ENCODE measurements at places on chromosomes 11 and 22.

GRCh38 chr11:12841946-12842630 is 167.0 kb upstream of the RASSF10 start:
- no peak for DNase-seq

- no peak for DNase-seq
Observed at GRCh38 chr11:66417000-66417399, 3.8 kb upstream of the NPAS4 start.

DNA sequence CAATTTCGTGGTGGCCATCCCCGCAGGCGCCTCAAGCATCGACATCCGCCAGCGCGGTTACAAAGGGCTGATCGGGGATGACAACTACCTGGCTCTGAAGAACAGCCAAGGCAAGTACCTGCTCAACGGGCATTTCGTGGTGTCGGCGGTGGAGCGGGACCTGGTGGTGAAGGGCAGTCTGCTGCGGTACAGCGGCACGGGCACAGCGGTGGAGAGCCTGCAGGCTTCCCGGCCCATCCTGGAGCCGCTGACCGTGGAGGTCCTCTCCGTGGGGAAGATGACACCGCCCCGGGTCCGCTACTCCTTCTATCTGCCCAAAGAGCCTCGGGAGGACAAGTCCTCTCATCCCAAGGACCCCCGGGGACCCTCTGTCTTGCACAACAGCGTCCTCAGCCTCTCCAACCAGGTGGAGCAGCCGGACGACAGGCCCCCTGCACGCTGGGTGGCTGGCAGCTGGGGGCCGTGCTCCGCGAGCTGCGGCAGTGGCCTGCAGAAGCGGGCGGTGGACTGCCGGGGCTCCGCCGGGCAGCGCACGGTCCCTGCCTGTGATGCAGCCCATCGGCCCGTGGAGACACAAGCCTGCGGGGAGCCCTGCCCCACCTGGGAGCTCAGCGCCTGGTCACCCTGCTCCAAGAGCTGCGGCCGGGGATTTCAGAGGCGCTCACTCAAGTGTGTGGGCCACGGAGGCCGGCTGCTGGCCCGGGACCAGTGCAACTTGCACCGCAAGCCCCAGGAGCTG is 24.8 kb downstream of the ADAMTS15 start:
- DNase-seq = no peak

- no peak for DNase-seq
Observed at GRCh38 chr11:85809863-85810262, 1.1 kb downstream of the SYTL2 start.

- DNase-seq = no peak
Observed at GRCh38 chr11:16741473-16741872, 3.0 kb downstream of the C11orf58 start.

DNA sequence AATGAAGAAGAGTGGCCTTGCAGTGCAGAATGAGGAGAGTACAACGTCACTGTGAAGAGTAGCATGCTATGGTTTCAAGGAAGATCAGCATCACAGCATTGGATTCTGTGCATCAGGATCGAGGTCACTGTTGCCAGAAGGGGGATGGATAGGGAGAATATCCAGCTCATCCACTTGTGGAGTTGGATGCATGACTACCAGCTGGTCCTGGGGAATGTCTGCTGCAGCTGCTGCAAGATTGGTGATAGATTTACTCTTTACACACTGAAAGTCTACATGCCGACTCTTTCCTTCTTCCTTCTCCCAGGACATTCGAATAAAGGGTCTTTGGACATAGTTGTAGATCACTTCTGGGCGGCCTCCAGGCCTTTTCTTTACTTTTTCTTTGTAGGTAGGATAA is 74.3 kb downstream of the BTBD10 start:
- no peak for DNase-seq

GRCh38 chr11:112440518-112440917 is 179.9 kb upstream of the PLET1 start:
- no peak for DNase-seq

GRCh38 chr22:43955883-43956782 is 891 bp downstream of the SAMM50 start:
- DNase-seq = no peak

- no peak for DNase-seq
Observed at GRCh38 chr11:11550534-11550933, 71.3 kb downstream of the GALNT18 start.

DNA sequence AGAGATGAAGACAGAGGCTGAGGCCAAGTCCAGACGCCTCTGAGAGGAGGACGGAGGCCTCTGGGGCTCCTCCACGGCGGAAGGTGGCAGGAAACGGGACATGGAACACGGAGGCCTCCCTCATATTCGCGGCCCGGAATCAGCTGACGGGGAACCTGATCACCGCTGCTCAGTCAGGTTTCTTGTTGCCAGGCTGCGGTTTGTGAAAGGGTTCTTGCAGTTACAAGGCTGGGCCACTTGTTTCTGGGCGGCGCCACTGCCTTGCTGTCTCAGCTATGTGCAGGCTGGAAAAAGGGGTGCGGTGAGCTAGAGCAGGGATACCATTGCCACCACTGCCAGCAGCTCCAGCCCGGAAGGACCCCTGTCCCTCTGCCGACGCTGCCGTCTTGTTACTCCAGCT is 10.0 kb upstream of the MMP1 start:
- no peak for DNase-seq

DNA sequence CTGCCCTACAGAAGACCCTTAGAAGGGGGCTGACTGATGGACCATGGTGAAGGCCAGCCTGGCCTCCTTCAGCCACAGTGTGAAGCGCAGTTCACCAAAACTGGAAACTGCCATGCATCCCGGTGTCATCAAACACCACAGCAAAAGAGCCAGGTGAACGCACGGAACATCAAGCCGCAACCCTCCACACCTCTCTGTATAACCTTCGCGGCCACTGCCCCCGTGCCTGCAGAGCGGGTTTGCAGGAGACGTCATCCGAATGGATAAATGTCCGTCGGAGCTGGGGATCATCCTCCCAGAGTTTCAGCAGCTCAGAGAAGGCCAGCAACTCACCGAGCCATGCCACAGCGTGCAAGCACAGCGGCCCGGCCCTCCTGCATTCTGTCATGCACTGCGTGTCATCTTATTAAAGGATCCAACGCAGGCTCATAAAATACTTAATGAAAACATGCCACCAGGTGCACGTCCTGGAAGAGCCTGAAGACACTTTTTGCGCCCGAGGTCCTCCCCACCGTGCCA is 309.9 kb downstream of the BRD1 start:
- no peak for DNase-seq

DNA sequence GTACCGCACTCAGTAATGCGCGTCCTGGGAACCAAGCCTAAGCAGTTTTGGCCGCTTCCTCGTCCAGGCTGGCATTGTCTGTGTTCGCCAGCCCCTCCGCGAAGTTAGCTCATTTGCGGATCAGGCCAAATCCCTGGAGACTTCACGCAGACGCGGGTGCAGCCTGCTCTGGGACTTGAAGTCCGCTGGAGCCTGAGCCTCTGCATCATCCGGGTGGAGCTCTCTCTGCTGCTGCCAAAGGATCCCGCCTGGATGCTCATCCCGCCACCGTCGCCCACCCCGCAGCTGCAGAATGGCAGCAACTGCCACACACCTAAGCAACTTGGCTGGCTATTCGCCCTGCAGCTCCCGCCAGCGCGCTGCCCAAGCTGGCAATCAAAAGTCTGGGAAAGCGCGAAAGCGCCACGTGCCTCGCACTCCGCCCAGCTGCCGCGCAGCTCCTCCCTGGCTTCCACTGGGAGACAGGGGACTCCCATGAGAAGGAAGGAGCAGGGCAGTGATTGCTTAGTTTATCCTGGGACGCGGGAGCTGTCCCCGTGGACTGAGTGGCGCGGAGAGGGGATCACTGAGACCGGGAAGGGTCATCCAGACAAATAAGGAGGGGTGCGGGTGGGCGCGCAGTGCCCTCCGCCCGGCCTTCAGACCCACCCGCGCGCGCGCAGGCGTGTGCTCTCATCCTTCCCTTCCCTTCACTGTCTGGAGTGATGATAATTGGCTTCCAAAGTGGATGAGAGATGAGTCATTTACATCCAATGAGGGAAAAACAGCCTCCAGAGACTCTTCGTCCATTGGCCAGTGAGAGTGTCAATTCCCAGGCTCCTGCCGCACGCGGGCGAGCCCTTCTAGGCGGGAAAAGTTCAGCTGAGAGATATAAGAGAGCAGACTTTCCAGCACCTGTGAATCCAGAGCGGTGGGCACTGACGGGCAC is 23.2 kb upstream of the GLYATL1B start:
- no peak for DNase-seq

DNA sequence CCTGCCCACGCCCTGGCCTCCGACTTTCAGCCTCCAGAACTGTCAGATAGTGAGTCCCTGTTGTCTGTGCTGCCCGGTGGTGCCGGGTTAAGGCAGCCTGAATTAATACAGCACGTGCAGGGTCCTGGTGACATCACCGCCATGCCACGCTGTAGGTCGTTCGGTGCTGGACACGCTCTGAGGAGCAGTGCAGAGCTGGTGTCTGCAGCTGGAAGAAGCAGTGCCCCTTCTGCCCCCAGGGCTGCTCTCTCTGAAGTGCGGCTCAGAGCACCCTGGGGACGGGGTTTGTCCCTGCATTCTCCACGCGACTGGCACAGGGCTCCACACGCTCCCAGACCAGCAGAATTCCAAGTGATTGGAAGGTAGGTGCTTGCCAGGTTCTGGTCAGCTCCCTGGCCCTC is 831.5 kb downstream of the TBC1D22A start:
- DNase-seq = no peak

DNA sequence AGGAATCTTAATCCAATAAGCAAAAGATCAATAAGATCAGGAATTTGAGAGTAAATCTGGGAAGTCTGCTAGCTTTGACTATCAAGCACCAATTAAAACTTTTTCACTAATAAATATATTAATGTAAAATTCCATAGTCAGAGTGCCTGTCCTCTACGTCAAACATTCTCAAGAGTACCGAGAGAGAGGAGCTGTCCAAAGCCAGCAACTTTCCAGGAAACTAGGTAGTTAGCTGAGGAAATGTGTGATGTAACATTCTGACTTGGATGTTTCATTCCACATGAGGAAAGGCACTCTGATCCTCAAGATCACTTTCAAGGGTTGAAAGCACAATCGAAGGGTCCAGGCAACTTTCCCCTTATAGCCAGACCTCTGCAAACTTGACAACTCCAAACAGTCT is 113.2 kb downstream of the STK33 start:
- no peak for DNase-seq

DNA sequence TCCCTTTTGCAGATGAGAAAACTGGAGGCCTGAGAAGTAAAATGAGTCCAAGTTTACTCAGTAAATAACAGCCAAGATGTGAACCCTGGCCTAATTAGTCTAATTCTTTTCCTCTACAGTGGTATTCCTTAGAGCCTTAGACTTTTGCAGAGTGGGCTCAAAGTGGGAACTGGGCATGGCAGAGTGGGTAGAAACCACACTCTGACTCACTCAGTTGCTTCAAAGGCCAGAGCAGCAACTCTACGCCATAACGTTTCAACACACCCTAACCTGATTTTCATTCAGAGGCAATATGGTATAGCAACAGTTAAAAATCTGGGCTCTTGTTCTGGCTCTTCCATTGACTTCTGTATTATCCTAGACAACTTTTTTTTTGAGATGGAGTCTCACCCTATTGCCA is 2.8 kb downstream of the THRSP start:
- no peak for DNase-seq

DNA sequence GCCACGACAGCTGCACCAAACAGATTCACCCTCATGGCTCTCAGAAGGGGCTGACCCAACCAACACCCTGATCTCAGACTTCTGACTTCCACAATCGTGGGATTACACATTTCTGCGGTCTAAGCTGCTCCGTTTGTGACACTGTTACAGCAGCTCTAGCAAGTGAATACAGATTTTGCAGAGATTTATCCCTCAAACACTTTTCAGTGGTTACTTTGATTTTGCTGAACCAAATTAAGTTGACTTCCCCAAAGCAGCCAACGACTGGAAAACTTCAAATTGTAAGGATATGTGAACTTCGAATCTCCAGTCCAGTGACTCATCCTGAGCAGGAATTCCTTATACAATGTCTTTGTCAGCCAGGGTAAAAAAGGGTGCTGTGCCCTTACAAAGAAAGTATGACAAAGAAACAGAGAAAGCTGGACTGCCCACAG is 14.8 kb upstream of the INCENP start:
- no peak for DNase-seq

GRCh38 chr11:70725278-70725677 is 326.9 kb downstream of the CTTN start:
- no peak for DNase-seq

DNA sequence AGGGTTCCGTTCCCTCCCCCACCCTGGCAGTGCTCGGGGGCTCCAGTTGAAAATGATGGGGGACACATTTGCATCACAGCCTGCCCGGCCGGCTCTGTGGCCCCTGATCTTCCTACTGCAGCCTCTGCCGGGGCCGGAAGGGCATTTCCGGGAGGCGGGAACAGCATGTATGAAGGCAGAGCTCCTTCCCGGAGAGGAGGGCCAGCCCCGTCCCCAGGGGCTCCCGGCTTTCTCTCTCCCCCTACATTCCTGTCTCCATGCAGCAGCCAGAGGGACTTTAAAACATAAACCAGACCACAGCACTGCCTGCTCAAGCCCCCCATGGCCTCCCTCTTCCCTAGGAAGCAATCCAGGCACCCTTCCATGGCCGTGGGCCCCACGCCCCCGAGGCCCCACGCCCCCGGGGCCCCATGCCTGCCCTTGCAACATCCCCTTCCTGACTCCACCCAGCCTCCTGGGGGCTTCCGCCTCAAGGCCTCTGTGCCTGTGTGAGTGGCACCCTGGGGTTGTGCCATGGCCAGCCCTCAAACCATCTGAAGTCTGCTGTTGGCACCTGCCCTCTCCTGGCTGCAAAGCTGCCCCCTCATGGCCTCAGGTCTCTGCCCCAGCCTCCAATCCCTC is 73.1 kb downstream of the CDKN1C start:
- DNase-seq = no peak

DNA sequence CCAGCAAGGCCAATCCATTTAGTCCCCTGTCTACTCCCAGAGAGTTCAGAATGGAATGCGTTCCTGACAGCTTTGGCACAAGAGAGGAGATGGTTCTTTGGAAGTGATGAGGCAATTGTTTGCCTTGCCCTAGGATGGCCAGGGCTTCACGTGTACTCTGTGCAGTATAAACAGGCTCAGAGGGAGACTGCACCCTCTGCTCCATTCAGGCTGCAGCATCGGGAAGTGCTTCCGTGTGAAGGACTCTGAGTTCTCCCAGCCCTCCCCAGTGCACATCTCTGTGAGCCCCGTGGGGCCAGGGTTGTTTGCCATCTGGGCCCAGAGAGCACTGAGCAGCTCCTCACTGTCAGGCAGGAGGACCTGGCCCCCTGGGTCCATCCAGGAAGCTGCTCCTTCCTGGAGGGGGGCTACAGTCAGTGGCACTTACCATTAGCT is 215.3 kb upstream of the TBCEL start:
- DNase-seq = no peak
